ENCODE measurements at places on chromosomes 11 and 22. TPM values are rescaled to one million over a fixed set of nuclear protein-coding genes. Genes with fewer than 3 reads are reported as not detected.

GRCh38 chr22:34096770-34097169 lies 176.5 kb upstream of the LARGE1 start:
- H3K4me3 ChIP-seq = no peak overlapping the region
- H3K4me1 ChIP-seq = no peaks in the 10 kb centered on the region
- H3K27ac ChIP-seq = no peak overlapping the region
- H3K27me3 ChIP-seq = no peaks in the 10 kb centered on the region
- no peak for DNase-seq
- no peaks in the 10 kb centered on the region for H3K36me3 ChIP-seq

GRCh38 chr11:96045622-96046456 lies 121.9 kb upstream of the MTMR2 start:
- DNase-seq = peak; percentile 23
- H3K27ac ChIP-seq = peak overlapping the region; percentile 90
- no peaks in the 10 kb centered on the region for H3K27me3 ChIP-seq
- H3K4me3 ChIP-seq = peak overlapping the region; percentile 51
- H3K4me1 ChIP-seq = peaks cover 25% of the 10 kb centered on the region
- H3K36me3 ChIP-seq = no peaks in the 10 kb centered on the region

GRCh38 chr11:34473603-34474169 lies 35.0 kb downstream of the CAT start:
- H3K4me1 ChIP-seq = no peaks in the 10 kb centered on the region
- DNase-seq = no peak
- H3K27ac ChIP-seq = no peak overlapping the region

Gene ELFN2
- not detected for total RNA-seq

Gene CD3D
- total RNA-seq = not detected
